ENCODE measurements at places on chromosomes 3 and 15.

GRCh38 chr3:68088216-68088615 is 433.8 kb upstream of the SUCLG2 start:
- no peak for DNase-seq

- DNase-seq: no peak
Measured at GRCh38 chr3:82636177-82636576, 874.7 kb upstream of the GBE1 start.

- no peak for DNase-seq
Measured at GRCh38 chr15:74383695-74384565, 16.5 kb upstream of the CYP11A1 start.

- no peak for DNase-seq
Measured at GRCh38 chr3:185716436-185717108, 108.3 kb downstream of the IGF2BP2 start.

- DNase-seq: no peak
Measured at GRCh38 chr15:73346735-73347312, 21.9 kb downstream of the HCN4 start.

GRCh38 chr3:12574131-12574530 is 17.2 kb downstream of the MKRN2 start:
- DNase-seq: no peak

DNA sequence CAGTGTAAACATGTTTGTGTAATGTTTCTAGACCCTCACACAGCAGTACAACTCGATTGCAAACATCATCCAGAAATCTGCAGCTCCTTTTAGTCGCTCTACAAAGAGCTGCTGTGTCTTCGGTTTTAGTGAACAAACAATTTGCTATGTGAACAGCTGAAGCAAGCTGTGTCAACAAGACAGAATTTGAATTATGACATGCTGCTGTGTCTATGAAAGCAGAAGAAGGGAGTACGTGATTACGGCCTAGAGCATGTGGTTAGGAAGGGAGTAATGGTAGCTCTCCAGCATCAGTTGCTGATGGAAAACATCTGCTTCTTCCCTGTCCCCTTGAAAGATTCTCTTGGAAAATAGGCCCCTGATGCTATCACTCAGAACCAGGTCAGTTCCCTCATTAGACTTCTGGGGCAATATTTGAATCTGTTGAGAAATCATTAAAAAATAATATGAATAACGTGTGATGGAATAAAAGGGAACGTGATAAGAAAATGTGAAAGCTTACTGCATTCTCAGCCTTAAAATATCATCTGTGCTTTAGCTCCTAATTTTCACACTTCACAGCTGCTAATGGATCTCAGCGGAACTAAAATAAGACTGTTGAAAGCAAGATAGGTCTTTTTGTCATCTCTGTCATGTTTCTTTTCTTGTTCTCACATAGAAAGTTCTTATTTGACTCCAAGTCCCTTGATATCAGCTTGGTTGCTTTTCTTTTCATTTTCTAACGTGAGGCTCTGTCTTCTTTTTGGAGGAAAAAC is 891.5 kb downstream of the ROBO2 start:
- no peak for DNase-seq

GRCh38 chr15:74307827-74308811 is 59.3 kb downstream of the CYP11A1 start:
- DNase-seq: no peak

DNA sequence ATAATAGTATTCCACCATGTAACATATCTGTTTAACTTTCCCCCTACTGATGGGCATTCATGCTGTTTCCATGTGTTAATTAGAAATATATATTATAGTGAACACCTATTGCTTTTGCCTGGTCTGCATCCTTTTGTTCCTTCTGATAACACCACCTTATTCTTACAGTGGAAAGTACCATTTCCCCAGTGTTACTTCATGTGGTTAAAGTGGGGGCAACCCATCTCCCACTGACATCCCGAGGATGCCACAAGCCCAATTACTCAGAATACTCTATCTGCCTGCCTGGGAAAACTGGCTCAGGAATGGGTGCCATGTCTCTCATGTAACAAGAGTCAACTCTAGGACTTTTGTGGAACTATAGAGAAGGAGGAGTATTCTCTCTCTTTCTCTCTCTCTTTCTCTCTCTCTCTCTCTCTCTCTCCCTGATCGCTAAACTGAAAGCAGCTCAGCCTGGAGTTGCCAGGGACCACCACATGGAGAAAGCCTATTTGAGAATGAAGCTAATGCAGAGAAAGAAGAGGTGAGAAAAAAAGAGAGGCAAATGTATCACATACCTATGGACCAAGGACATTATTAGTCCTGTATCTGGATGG is 66.4 kb upstream of the PPIB start:
- DNase-seq: no peak

GRCh38 chr3:47380601-47381316 is at the start of gene PTPN23:
Gene PTPN23, plus strand, starts transcription at chr3:47381021. Its CDS starts 76 bp downstream, at chr3:47381097.
- DNase-seq: peak; percentile 94

DNA sequence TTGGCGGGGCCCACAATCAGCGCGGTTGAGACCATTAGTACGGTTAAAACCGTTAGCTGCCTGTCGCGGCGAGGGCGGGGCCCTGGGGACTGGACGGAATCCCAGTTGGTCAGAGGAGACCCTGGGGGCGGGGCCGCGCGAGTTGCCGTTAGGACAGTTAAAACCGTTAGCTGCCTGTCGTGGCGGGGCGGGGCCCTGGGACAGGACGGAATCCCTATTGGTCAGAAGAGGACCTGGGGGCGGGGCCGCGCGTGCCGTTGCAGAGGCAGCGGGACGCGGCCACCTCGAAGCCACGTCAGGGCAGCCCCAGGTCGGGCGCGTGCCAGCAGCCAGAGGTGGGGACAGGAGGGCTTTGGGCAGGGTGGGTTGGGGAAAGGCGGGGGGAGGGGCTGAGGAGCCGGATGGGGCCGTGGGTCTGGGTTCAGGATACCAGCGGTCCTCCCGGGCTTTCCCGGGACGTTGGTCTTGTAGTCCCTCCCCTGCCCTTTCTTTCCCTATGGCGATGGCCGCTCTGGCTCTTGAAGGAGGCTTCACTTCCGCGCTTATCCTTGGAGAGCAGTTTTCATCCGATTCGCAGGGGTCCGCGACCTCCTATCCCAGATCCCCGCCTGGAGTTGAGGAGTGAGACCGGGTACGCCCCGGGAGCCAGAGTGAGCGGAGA is 28.0 kb downstream of the KLHDC8B start:
- DNase-seq: peak; percentile 64

GRCh38 chr3:175890066-175890465 is 1030.9 kb downstream of the NAALADL2 start:
- no peak for DNase-seq

DNA sequence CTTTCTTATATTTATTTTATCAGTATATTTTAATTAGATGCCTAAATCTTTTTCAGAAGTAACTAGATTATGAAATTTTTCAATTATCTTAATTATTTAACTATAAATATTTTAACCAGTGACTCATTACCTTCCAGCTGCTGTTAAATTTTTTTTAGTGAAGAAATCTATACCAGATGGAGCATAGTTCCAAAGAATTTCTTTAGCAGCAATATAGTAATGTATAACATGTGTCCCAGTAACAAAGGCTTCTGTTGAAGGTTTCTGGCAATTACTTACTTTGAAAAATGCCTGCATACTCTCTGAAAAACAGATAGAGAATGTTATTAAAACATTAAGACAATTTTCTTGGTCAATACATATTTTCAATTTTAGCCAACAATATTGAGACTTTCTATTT is 45.1 kb upstream of the CP start:
- no peak for DNase-seq

DNA sequence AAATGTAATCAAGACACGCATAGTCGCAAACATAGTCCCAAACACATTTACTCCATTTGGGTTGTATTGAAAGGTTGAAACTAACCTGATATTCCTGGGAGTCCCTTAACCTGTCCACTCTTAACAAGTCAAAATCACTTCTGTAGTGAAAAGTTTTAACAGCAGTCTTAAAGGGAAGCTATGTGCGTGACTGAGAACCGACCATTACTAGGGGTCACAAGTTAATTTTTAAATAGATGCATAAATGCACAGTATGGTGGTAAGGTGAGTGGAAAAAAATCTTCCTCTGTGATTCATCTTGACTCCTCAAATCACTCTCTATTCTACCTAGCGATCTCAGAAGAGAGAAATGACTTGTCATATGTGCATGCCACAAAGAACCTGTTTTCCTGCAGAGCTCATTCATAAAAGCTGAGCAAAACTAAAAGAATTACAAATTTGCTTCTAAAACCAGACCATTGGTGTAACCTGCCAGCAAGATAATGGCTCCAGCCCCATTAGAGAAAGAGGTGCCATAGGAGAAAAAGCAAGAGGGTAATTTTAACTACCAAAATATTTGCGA is 4.8 kb downstream of the GPR15 start:
- no peak for DNase-seq

DNA sequence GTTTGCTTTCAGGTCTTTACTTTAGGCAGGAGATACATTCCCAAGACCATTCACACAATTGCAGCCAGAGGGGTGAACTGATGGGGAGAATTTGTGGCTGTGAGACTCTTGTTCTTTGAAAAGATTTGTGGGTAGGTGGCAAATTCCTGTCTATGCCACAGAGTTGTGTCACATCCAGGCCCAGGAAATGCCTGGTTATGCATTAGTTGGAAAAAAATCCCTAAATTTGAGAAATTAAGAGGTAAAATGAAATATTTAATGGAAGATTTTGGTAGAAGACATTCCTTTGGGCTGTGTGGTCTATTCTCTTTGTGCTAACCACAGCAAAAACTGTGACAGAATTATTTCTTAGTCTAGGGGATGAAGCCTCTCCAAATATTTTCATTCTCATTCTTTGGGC is 28.8 kb downstream of the SAMMSON start:
- DNase-seq: no peak

DNA sequence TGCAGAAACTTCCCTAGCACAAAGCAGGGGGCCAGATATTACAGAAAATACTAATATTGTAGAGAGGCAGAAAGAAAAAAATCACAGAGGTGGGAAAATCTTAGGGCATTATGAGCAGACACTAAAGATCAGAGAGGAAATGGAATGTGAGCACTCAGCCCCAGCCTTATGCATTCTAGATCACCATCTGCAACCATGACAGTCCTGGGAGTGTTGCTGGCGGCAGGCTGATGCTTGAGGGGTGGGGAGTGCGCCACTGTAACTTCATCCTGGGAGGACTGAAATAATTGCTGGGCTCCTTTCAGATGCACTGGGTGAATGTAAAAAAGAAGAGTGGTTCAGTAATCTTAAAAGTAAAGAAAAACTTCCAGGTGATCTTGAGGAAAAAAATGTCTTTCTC is 427.6 kb upstream of the SEMA6D start:
- DNase-seq: no peak

GRCh38 chr3:38455639-38456430 is 2.1 kb downstream of the ACVR2B start:
- no peak for DNase-seq

DNA sequence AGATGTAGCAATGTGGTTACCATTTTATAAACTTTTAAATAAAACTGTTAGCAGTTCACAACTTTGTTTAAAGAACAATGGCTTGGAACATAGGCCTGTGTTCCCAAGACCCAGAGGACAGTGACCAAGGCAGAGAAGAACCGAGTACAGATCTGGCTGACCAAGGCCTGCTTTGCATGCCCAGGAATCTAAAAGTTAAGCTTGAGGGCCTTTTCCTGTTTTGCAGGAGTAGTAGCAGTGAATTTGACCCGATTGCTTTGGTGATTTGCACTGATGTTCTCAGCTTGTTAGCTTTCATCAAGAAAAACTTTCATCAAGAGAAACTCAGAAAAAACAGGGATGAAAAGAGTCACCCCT is 9.9 kb downstream of the FILIP1L start:
- no peak for DNase-seq

DNA sequence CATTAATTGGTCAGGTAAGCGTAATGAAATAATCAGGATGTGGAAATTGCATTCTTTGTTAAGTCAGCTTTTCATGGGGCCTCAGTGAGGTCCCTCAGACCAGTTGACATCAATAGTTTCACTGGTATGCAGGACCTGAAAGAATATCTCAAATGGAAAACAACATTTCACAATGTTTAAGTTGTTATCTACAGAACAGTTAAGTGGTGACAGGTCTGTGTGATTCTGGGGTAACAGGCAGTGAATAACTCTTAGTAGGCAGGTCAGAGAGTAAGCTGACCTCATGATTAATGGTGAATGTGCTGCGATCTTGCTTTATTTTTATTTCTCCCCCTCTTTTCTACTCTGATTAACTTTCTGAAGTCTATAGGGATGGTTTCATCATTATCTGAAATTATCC is 28.9 kb upstream of the ACP3 start:
- no peak for DNase-seq

DNA sequence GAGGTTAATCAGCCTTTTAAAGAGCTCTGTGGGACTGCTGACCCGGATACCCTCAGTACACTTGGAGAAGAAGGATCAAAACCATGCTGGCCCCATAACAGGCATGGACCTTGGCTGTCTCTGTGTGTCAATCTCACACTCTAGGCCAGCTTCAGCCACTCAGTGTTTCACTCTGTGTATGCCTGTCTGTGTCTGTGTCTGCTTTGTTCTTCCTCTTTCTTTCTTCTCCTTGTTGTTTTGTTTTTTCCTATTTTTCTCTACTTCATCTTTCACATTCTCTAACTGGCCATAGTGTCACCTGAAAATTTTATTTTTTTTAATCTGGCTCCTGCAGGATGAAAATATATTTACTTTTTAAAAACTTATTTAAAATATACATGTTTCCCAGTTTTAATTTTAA is 51.1 kb downstream of the SERP1 start:
- DNase-seq: no peak

DNA sequence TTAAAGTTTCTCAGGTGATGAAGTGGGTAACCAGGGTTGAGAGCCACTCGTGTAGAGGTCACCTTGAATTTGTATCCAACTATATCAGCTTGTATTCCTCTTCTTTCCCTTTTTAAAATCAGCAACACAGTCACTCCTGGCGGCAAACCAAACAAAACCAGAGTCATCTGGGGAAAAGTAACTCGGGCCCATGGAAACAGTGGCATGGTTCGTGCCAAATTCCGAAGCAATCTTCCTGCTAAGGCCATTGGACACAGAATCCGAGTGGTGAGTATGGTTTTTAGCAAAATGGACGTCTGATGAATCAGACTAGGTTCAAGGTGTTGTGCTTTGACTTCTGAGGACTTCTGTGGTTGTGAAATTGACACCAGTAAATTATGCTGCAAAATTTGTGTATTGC is 3.9 kb downstream of the RPL35A start:
- DNase-seq: no peak

Data from thoracic aorta (tissue), 2 donors.